A549 (cell line): ENCODE measurements at places on chromosomes 2 and 18.

- no peak for DNase-seq
Measured at GRCh38 chr2:233351423-233351822, 2.9 kb upstream of the DGKD start.

GRCh38 chr18:980586-980985 is 75.9 kb downstream of the ADCYAP1 start:
- no peak for DNase-seq

DNA sequence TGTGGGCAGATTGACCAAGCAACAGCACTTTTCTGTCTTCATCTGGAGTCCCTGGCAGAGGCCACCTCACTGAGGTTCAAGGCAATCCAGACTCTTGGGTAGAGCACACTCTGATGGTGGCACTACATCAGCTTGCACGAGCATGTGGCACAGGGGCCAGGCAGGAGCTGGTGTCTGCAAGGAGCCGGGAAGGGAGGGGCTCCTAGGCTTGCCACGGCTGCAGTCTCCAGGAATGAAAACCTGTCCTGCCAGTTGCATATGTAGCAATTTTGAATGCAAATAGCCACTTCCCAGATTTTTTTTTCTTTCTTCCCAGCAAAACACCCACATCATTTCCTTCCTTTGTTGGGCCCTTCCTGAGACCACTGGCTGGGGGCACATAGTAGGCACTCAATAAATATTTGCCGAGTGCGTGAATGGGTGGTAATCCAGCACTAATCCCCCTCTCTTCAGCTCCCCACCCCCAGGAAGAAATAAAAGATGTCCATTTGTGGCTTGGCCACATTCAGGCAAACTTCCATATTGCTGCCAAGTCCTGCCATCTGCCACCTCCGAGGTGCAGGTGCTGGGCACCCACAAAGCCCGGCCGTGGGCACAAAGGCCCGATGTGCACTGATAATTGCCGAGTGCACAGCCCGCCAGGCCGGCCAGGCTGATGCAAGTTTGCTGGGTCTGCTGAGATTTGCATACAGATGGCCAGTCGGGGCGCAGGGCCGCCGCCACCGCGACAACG is 72.4 kb downstream of the MYCN start:
- no peak for DNase-seq

DNA sequence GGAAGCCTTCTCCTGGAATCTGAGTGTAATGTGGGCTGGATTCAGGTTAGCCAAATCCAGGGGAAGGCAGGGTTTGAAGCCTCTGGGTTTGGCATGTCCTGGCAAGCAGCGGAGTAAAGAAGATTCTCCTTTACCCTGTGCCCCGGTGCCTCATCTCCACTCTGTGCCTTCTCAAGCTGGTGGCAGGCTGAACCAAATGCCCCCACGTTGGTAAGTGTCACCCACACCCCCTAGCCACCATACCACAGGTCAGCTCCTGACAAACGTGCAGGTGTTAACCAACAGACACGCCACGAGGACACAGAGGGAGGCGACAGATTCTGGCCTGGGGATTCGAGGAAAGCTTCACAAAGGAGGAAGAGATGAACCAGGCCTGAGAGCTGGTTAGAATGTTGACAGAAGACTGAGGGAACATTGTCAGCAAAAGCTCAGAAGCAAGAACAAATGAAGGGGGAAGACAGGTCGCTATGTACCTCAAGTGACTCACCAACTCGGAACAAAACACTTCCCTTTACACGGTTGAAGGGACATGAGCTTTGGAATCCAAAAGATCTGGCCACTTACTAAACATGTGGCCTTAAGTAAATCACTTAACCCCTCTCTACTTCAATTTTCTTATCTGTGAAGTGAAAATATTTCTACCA is 85.2 kb upstream of the LCLAT1 start:
- no peak for DNase-seq

DNA sequence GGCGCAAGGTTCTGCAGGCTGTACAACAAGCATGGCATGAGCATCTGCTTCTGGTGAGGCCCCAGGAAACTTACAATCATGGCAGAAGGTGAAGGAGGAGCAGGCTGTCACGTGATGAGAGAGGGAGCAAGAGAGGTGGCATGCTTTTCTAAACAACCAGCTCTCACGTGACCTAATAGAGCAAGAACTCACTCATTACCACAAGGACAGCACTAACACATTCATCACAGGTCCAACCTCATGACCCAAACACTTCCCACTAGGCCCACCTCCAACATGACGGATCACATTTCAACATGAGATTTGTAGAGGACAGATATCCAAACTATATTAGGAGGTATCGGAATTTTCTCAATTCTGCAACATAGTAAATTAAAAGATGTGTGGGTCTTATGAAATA is 108.8 kb upstream of the DLX2 start:
- DNase-seq, result no peak

DNA sequence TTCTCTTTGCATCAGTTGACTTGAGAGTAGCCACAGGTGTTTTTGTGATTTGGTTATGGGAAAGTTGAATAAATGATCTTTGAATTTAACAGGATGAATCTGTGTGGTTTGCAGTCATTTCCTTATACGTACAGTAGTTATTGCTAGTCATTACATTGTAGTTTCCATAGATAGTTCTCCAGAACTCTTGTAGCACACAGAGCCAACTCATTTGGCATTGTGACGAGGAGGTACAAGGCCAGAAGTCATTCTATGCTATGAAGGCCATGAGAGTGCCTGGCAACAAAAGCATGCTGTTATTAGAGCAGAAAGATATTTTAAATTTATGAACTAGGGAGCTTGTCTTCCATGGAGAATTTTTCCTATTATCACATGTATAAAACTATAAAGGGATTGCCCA is 973.0 kb upstream of the CHAC2 start:
- DNase-seq, result no peak

DNA sequence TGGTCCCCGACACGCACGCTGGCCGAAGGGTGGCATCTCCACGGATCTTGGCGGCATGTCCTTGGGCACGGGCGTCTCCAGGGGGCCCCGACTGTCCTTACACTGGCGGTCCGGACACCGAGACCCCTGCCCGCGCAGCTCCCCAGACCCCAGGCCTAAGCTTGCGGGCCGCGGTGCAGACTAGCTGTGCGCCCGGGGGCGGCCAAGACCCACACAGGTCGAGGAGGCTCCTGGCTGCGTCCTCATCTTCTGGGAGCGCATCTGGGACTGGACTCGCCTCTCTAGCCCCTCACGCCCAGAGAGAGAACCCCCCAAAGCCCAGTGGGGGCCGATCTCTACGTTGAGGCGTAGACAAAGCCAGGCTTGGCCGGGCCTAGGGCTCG is 475 bp upstream of the TWIST2 start:
- no peak for DNase-seq

- no peak for DNase-seq
Measured at GRCh38 chr2:201448701-201449100, 2.6 kb downstream of the TRAK2 start.

- DNase-seq, result peak; percentile 38
Measured at GRCh38 chr2:133568172-133568571, at the start of gene NCKAP5. NCKAP5 (minus strand) TSS chr2:133568463; CDS start chr2:133517526, 50,937 bp downstream.

DNA sequence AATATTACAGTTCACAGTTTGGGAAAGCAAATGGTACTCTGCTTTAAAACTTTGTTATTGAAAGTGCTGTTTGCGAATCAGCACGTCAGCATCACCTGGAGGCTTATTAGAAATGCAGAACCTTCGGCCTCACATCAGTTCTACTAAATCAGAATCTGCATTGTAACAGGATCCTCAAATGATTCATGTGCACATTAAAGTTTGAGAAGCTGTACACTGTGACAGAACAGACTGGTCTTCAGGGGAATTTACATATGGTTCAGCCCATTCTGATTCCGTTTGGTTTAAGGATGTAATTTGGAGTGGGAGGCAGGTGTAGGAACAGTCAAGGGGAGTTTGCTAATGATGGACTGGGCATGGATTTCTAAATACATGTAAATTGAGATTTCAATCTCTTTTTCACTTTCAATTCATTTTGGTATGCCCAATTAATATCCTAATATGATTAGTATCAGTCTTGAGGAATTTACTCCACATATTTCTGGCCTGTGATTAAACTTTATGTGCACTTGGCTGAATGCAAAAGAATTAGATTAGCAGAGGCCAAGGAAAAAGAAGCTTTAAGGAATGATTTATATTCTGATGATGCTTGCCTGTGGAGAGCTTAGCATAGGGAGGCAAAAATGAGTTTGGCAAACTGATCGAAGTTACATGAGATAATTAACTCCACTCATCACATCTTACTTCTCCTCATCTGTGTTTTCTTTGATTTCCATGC is 248.8 kb downstream of the XIRP2 start:
- no peak for DNase-seq

DNA sequence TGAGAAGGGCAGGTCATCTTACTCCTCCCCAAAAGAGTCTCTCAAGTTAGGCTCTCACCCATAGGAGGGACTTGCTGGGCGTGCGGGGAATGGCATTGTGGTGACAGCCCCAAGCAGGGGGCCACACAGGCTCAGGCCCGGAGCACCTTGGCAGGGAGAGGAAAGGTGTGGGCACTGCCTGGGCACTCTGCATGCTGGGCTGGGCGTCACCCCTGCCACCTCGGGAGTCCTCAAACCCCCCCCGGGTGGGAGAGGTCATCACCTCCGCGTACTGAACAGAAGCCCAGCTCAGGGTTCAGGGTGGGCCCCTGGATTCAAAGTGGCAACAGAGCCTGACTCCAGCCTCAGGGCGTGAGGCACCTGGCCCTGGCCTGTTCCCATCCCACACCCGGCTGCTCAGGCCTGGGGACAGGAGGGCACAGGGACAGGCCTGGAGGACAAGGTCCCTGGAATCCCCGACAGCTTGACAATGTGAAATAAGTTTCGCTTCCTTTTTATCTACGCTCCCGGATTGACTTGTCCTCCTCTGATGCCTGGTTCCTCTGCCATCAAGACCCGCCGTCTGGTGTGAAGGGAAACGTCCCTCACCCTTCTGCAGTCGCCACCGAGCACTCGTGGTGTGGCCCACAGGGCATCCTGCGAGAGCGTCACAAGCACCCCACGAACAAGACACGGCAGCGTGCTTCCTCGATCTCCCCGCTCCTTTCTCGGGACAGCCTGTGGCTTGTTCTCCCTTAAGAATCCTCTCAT is 97.8 kb downstream of the HDAC4 start:
- DNase-seq, result no peak

DNA sequence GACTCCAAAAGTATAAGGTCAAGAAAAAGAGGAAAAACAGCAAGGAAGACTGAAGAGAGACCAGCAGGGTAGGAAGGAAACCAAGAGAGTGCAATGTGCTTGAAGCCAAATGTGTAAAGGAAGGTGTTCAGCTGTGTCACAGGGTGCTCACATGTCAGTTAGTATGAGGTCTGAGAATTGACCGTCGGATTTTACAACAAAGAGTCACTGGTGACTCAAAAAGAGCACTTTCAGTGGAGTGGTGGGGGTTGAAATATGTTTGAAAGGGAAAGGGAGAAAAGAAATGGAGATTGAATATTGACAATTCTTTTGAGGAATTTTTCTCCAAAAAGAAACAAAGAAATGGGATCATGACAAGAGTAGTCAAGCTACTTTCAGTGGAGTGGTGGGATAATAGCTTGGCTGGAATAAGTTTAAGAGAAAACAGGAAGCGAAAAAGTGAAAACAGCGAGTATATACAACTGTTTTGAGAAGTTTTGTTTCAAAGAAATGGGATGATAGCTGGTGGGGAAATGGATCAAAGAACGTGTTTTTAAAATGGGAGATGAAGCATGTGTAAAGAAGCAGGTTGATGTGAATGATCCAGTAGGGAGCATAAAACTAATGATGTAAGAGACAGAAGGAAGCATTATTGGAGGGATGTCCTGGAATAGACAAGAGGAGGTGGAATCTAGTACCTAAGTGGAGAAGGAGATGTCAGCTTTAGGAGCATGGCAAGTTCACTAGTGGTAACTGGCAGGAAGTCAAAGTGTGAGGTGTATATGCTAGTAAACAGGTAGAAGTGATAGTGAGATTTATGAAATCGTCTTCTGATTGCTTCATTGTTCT is 3.6 kb upstream of the TSPYL6 start:
- DNase-seq, result no peak

- no peak for DNase-seq
Measured at GRCh38 chr18:8709248-8710059, 4.1 kb downstream of the MTCL1 start.

GRCh38 chr2:62147610-62148301 is 48.2 kb upstream of the B3GNT2 start:
- no peak for DNase-seq

GRCh38 chr2:111116843-111117597 is 3.7 kb upstream of the BCL2L11 start:
- peak; percentile 86 for DNase-seq

DNA sequence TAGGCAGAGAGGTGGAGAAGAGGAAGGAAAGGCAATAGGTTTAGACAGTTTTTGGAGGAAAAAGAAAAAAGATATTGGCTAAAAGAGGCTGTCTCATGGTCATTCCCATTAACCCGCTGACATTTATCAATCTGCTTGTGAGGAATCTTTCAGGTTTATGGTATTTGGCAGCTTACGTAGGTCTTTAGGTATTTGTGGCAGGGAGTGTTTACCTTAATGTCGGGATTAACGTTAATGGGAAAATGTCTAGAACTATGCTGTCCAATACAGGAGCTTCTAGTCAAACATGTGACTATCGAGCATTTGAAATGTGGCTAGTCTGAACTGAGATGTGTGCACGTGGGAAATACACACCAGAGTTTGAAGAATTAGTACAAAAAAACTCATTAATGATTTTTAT is 144.2 kb downstream of the BABAM2 start:
- DNase-seq, result no peak

GRCh38 chr2:236017446-236017845 is 150.7 kb downstream of the GBX2 start:
- DNase-seq, result no peak

GRCh38 chr2:86518481-86518880 is 44.8 kb downstream of the CHMP3 start:
- DNase-seq, result no peak

DNA sequence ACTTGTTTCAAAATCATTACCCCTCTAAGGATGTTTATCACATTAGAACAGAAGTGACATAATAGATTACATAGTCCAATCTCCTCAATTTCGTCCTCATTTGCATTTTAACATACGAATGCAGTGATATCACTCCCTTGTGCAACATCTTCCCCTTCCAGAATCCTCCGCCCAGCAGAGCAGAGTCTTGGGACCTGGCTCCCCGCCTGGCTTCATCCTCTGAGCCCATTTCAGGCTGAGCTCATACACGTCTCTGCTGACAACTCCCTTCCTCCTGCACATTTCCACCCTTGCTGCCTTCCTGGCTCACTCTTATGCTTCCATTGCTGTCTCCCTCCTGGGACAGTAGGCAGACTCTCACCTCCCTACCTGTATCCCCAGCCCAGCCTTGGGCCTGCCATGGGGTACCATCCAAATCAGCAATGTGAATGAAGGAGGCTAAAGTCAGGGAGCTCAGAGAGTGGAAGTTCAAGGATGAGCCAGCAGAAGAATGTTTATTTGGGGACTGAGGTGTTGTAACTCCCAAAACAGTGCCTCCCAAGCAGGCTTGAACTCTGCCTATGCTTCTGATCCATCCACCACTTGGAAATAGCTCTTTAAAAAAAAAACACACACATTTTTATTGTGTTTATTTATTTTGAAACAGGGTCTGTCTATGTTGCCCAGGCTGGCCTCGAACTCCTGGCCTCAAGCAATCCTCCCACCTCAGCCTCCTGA is 165.2 kb downstream of the TMEM200C start:
- no peak for DNase-seq

GRCh38 chr18:28984731-28985130 is 807.8 kb upstream of the CDH2 start:
- no peak for DNase-seq

- peak; percentile 67 for DNase-seq
Measured at GRCh38 chr2:188978291-188979081, 4.3 kb downstream of the COL3A1 start.
